WTC11 (cell line): ENCODE measurements at places on chromosomes 5 and 9. TPM values are rescaled to one million over a fixed set of nuclear protein-coding genes. Genes with fewer than 3 reads are reported as not detected.

The ANKRD20A1 gene
- total RNA-seq: 0.27 to 0.37 TPM in 2 of 3 replicates, not detected in the other

The SPAG8 gene
- 0.16 to 0.72 TPM (median 0.50 TPM) in 3 replicates for total RNA-seq

The NOL6 gene
- 38.6 to 48.5 TPM (median 42.2 TPM) in 3 replicates for total RNA-seq

The RAD17 gene
- 30.2 to 32.6 TPM (median 32.0 TPM) in 3 replicates for total RNA-seq

The CDKN2A gene
- 0.50 to 0.57 TPM (median 0.57 TPM) in 3 replicates for total RNA-seq

GRCh38 chr9:131485728-131486422 lies 16.8 kb upstream of the POMT1 start:
- no peaks in the 10 kb centered on the region for H3K4me1 ChIP-seq
- no peaks in the 10 kb centered on the region for H3K27me3 ChIP-seq
- no peak overlapping the region for H3K4me3 ChIP-seq

- DNase-seq: no peak
- H3K36me3 ChIP-seq: peaks cover 50% of the 10 kb centered on the region
- H3K4me1 ChIP-seq: peaks cover 5% of the 10 kb centered on the region; the same call in 1 of the 2 replicates
- no peak overlapping the region for H3K27ac ChIP-seq
Measured at GRCh38 chr5:80667384-80667783, 12.6 kb upstream of the DHFR start.

DNA sequence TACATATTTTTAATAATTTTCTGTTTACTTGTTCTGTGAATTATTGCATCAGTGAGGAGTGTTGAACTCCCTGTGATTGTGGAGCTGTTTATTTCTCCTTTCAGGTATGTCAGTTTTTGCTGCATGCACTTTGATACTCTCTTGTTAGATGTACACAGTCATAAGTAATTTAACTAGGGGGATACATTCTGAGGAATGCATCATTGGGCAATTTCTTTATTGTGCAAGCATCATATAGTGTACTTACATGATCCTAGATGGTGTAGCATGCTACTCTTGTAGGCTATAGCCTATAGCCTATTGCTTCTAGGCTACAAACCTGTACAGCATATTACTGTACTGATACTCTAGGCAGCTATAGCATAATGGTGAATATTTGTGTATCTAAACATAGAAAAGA lies 9.5 kb downstream of the DENND4C start:
- peak overlapping the region; percentile 60; the same call in 1 of the 2 replicates for H3K27ac ChIP-seq
- H3K4me3 ChIP-seq: no peak overlapping the region
- DNase-seq: no peak
- peaks cover 3% of the 10 kb centered on the region for H3K36me3 ChIP-seq

DNA sequence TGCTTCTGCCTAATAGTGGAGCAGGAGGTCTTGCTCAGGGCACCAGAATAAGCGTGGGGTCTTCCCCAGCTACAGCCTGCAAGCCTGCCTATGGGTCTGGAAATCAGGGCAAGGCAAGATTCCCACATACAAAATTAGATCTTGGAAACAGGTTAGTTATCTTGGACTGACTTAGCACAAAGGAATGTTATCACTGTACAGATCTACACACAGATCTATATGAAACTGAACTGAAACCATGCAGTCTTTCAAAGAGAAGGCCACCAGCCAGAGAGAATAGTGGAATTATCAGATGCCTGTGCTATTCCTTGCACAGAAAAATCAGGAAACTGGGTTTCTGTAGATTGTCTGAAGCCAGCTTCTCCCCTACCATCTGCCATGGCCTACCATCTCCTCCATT lies 585.7 kb downstream of the ACTL7B start:
- peaks cover 27% of the 10 kb centered on the region for H3K4me1 ChIP-seq
- H3K27me3 ChIP-seq: no peaks in the 10 kb centered on the region; the same call in 1 of the 2 replicates
- peak; percentile 15 for DNase-seq
- no peak overlapping the region for H3K4me3 ChIP-seq
- H3K27ac ChIP-seq: no peak overlapping the region

- 0 out of 2 replicates have a peak, but pooled peaks cover 4% of the 10 kb centered on the region for H3K4me1 ChIP-seq
- H3K36me3 ChIP-seq: no peaks in the 10 kb centered on the region
- no peaks in the 10 kb centered on the region for H3K27me3 ChIP-seq
- no peak overlapping the region for H3K27ac ChIP-seq
- H3K4me3 ChIP-seq: no peak overlapping the region
Measured at GRCh38 chr5:105638437-105638836, 2032.3 kb downstream of the EFNA5 start.

GRCh38 chr9:92983984-92984589 lies 36.8 kb downstream of the FGD3 start:
- no peak overlapping the region for H3K4me3 ChIP-seq
- H3K36me3 ChIP-seq: peaks cover 82% of the 10 kb centered on the region
- peaks cover 33% of the 10 kb centered on the region for H3K4me1 ChIP-seq
- no peak overlapping the region for H3K27ac ChIP-seq

DNA sequence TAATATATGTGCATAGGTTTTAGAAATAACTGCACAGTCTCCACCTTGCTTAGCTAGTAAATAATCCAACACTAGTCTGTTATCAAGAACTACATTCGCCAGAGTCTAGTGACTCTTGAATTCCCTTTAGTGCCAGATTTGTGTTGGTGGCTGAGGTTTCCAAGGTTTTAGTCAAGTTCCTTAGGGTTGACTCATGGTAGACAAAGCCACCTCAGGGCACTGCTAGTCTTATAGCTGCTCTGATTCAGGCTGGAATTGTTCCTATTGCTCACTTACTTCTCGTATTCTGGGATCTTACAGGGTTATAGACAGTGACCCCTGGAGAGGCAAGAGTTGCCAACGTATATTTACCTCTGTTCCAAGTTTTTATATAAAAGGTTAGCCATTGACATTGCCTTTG lies 1369.8 kb upstream of the CDH9 start:
- no peaks in the 10 kb centered on the region; the same call in 1 of the 2 replicates for H3K27me3 ChIP-seq
- no peak for DNase-seq
- no peak overlapping the region for H3K4me3 ChIP-seq
- H3K4me1 ChIP-seq: peaks cover 2% of the 10 kb centered on the region
- H3K36me3 ChIP-seq: peaks cover 24% of the 10 kb centered on the region
